ACHN (cell line): ENCODE measurements at places on chromosomes 6 and 20.

DNA sequence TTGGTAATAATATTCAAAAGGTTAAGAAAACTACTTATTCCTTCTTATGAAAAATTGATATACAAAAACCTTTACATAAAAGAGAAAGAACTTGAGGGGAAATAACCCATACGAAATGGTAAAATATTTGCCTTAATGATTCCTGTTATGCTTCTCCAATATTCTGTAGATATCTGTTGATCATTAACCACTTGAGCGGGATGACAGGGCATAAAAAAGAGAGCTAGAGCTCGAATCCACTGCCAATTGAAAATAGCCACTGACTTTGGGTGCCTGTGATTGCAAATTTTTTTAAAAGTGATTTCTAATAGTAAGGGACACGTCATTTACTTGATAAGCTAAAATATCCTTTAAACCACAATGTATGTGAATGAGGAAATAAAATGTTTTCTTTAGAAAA, 188.1 kb downstream of the MOXD1 start:
- no peak for DNase-seq

DNA sequence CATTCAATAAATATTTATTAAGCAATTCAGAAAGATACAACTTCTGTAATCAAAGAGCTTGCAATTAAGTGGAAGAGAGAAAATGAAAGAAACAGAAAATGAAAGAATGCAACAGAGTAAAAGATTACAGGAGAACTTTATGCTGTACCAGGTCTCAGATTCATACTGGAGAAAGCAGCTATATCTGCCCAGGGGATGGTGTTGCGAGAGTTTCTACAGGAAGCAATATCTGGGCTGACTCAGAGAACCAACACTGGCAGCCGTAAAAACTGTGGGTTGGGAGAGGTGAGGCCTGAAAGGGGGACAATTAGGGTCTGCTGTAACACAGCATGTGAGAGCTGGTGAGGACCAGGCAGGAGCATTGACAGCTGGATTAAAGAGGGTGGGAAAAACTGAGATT, 256.7 kb upstream of the TCF21 start:
- DNase-seq = no peak

GRCh38 chr20:8509809-8510208, 377.7 kb downstream of the PLCB1 start:
- no peak for DNase-seq

GRCh38 chr6:149223904-149224351, 93.6 kb upstream of the TAB2 start:
- no peak for DNase-seq

DNA sequence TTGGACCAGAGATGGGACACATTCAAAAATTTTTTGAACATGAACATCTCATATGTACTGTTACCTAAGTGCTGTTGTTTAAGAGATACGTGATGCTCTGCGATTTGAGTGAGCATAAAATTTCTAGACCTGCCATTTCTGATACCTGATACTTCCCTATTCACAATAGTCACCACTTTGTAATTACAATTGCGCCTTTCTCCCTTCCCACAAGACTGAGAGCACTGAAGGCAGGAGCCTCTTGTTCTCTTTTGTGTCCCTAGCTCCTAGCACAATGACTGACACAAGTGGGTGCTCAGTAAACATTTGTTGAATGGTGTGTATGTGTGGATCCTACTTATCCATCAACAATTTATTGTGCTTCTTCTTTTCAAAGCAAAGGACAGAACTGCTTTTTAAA, 92.8 kb upstream of the TMEM30A start:
- no peak for DNase-seq

DNA sequence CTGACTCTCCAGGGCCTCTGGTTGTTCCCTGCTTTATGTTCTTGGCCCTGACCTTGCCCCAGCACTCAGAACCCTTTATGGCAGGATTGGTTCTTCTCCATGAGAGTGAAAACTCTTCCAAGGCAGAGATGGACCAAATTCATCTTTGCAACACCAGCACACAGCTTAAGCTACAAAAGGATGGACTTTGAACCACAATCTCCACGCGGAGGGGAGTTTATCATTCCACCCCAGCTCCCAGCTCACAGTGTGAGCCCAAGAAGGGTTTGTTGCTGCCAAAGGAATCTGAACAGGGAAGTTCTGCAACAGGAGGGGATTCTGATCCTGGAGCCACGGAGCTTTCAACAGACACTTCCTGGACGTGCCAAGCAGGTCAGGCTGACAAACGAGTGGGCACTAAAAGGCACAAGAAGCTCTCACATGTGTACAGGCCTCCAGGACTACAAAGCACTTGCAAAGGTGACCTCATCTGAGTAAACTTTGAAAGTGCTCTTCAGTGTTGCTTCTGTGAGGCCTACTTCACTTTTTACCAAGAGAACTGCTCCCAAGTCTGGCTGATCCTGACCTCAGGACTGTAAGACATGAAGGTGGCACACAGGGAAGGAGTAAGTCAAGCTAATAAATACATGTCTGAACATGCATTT, 8.9 kb downstream of the FITM2 start:
- DNase-seq = no peak
